Regular cardiac myocyte (primary cell): ENCODE measurements at places on chromosomes 6 and 20. TPM values are rescaled to one million over a fixed set of nuclear protein-coding genes. Genes with fewer than 3 reads are reported as not detected.

Gene HLA-DOA
- total RNA-seq = not detected in 2 replicates

Gene SLC25A27
- total RNA-seq = 1.5 and 4.5 TPM in 2 replicates

Gene ZBTB46
- total RNA-seq = 4.8 and 14.6 TPM in 2 replicates

Gene MDFI
- 1.3 and 2.8 TPM in 2 replicates for total RNA-seq

Gene MYH7B
- total RNA-seq = under 0.01 TPM in 1 of 2 replicates, not detected in the other

Gene ADGRF5
- total RNA-seq = 43.1 TPM in 2 replicates
